Activated naive CD8-positive, alpha-beta T cell treated with anti-CD3 and anti-CD28 coated beads for 36 hours (primary cell): ENCODE measurements at places on chromosomes 12 and 14. TPM values are rescaled to one million over a fixed set of nuclear protein-coding genes. Genes with fewer than 3 reads are reported as not detected.
A peak's percentile ranks its signal among the peaks of the same experiment; 100 is the strongest.

The MYF6 gene
- not detected for total RNA-seq

- H3K36me3 ChIP-seq: no peaks in the 10 kb centered on the region
- H3K27ac ChIP-seq: no peak overlapping the region
- no peak overlapping the region for H3K4me3 ChIP-seq
Measured at GRCh38 chr12:26297396-26298070, 102.2 kb downstream of the SSPN start.

GRCh38 chr12:110537605-110538409 is 35.7 kb downstream of the RAD9B start:
- H3K4me1 ChIP-seq: peaks cover 45% of the 10 kb centered on the region
- H3K27me3 ChIP-seq: no peaks in the 10 kb centered on the region
- DNase-seq: no peak
- H3K4me3 ChIP-seq: no peak overlapping the region

DNA sequence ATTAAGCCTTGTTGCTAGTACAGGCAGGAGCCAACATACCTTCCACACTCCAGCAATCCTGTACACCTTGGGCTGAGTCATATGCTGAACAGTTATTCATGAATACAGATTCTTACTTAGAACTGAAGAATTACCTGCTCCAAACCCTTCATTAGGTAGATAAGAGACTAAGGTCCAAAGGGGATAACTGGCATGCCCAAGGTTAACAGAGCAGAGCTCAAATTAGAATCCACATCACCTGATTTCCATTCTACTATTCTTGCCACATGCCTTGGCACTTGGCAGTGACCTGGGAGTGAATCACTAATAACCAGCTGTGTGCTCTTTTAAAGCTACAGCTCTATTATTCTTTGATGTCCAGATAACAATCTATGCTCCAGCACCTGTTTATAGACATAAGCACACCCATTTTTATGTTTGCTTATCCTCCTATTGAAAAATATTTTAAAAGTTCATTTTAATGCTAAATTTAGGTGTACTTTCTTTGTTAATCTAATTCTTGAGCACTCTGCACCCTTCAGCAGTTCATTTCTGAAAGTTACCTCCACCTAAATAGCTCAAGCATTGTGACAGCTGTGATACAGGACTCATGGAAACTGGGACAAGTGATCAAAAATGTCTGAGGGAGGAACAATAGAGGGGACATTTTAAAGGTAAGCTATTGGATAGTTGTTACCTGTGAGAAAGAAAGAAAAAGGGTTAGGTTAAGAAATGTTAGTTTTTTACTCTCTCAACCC is 19.4 kb downstream of the LPCAT3 start:
- DNase-seq: no peak
- no peaks in the 10 kb centered on the region for H3K4me1 ChIP-seq
- H3K36me3 ChIP-seq: peaks cover 19% of the 10 kb centered on the region
- H3K4me3 ChIP-seq: no peak overlapping the region
- H3K27me3 ChIP-seq: no peaks in the 10 kb centered on the region

GRCh38 chr14:99467336-99468078 is 13.2 kb downstream of the SETD3 start:
- H3K27ac ChIP-seq: no peak overlapping the region
- DNase-seq: no peak
- H3K4me3 ChIP-seq: no peak overlapping the region
- peaks cover 6% of the 10 kb centered on the region for H3K36me3 ChIP-seq
- no peaks in the 10 kb centered on the region for H3K27me3 ChIP-seq

DNA sequence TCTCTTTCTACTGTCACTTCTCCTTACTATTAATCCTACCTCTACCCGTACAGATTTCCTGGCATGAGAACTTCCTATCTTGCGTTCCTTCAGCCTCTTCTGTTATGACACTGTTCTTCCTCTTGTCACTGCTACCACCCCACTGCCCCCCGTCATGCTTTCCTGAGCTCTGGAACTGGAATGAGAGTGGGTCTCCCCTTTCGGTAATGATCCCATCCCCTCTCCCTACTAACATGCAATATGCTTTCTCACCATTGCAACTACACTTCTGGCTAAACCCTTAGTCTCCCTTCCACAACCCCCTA is 4.9 kb upstream of the AP1G2 start:
- H3K27ac ChIP-seq: no peak overlapping the region
- DNase-seq: no peak
- no peak overlapping the region for H3K4me3 ChIP-seq
- H3K36me3 ChIP-seq: no peaks in the 10 kb centered on the region
- peaks cover 44% of the 10 kb centered on the region for H3K27me3 ChIP-seq

GRCh38 chr12:96120359-96121100 is 73.6 kb upstream of the ELK3 start:
- peak overlapping the region; percentile 50 for H3K27ac ChIP-seq
- no peak for DNase-seq
- no peaks in the 10 kb centered on the region for H3K27me3 ChIP-seq
- H3K36me3 ChIP-seq: no peaks in the 10 kb centered on the region
- no peak overlapping the region for H3K4me3 ChIP-seq
- H3K4me1 ChIP-seq: peaks cover 15% of the 10 kb centered on the region
